Vein endothelial cell (primary cell): ENCODE measurements at places on chromosomes 3 and 15. TPM values are rescaled to one million over a fixed set of nuclear protein-coding genes. Genes with fewer than 3 reads are reported as not detected.

The CISH gene
- 0.33 and 0.48 TPM in 2 replicates for total RNA-seq

The KNSTRN gene
- 29.1 and 48.4 TPM in 2 replicates for total RNA-seq

The PP2D1 gene
- not detected in 2 replicates for total RNA-seq

The OR5H15 gene
- not detected in 2 replicates for total RNA-seq

The MYH15 gene
- total RNA-seq: under 0.01 and 0.10 TPM in 2 replicates

The GOLGB1 gene
- 35.3 and 48.3 TPM in 2 replicates for total RNA-seq

The COL6A5 gene
- not detected in 2 replicates for total RNA-seq

The ARGFX gene
- not detected in 2 replicates for total RNA-seq

The IQCH gene
- 1.6 TPM in 2 replicates for total RNA-seq

The MESP1 gene
- 0.10 and 0.33 TPM in 2 replicates for total RNA-seq

The DNAH12 gene
- under 0.01 and 0.10 TPM in 2 replicates for total RNA-seq

The PCSK6 gene
- 1.6 and 3.3 TPM in 2 replicates for total RNA-seq

The VPS33B gene
- total RNA-seq: 11.4 and 13.7 TPM in 2 replicates
